ENCODE measurements at places on chromosomes 5 and 9.

GRCh38 chr5:158487156-158487555 lies 612.6 kb downstream of the EBF1 start:
- no peak for DNase-seq

DNA sequence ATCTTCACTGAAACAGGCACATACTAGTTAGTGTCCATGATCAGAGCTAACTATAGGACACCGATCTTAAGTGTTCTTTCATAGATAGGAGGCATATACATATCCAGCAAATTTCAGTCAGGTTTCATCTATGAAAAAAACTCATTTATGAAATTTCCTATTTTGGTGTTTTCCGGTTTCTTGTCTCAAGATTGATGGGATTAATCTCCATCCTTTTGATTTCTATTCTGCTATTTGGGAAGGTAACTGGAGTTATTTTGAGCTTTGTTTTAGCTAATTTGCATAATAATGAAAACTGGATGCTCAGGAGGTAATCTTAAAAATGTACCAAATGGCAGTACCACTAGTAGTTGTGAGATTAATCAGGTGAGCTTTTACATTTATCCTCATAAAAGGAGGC lies 62.1 kb downstream of the BASP1 start:
- DNase-seq, result no peak

DNA sequence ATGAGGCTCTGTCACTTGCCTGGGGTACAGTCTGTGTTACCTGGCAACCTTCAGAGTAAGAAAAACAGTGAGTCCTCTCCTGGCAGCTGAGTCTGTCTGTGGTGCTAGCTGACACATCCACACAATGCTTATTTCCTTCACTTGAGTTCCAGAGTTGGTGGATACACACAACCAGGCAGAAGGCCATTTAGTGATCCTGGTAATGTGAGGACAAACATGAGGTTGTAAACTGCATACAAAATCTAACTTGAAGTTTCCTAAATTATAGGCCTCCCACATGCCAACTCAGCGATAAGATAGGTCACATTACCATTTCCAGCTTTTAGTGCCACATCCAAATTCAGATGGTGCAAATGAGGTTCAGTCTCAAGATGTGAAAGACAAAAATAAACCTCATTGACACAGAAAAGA lies 125.5 kb downstream of the DCP2 start:
- DNase-seq, result no peak

DNA sequence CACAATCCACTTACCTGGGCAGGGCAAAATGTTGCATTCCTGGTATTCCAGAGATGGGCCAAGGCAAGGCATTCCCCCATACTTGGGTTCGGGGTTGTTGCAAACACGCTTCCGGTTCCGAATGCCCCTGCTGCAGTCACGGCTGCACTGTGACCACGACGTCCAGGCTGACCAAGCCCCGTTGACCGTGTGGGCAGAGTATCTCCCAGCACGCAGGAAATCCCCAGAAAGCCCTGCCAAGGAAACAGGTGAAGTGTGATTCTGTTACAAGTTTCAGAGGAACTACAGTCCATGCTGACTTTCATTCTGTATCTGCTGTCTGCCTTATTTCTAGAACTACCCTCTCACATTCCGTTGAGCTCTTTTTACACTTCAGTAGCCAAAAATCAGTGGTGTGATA lies 483.0 kb downstream of the SEMA5A start:
- DNase-seq, result no peak

Measured in right cardiac atrium (tissue), 5 donors.